ENCODE measurements at places on chromosomes 12 and 14.

DNA sequence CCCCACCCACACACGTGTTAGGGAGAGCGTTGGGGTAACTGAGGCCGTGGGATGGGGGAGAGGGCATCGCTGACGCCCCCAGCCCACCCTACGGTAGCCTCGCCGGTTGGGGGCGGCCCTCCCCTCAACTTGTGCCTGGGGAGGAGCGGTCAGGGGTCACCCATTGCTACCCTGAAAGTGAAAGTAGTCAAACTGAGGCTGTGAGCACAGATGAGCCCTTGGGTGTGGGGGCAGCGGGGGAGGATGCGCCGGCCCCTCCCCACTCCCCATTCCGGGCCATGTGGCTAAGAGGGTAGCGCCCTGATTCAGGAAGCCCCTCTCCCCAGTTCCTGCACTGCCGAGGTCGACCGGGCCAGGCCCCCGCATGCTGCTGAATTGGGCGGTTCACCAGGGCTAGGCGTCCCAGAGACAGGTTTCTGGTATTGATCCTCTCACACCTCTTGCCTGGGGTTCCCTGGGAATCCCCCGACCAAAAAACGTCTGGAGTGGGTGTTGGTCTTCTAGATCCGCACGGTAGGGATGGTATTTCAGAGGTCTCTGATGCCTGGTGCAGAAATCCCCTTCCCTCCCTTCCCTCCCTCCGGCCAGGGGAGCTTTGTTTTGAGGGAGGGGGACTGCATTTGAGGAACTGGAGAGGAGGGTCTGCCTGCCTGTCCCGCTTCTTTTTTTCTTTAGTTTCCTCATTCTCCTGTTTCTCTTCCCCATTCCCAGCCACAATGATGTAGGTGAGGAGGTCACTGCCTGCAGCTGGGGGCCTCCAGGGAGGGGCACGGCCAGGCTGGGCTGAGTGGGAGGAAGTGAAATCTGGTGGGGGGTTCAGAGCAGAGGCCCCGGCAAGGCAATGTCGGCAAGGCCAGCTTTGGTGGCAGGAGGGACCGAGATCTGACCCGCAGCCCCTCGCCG, 1.0 kb downstream of the SH2B3 start:
- DNase-seq, result peak; percentile 39

GRCh38 chr12:102958073-102958829, 777 bp downstream of the ASCL1 start:
- DNase-seq, result no peak

DNA sequence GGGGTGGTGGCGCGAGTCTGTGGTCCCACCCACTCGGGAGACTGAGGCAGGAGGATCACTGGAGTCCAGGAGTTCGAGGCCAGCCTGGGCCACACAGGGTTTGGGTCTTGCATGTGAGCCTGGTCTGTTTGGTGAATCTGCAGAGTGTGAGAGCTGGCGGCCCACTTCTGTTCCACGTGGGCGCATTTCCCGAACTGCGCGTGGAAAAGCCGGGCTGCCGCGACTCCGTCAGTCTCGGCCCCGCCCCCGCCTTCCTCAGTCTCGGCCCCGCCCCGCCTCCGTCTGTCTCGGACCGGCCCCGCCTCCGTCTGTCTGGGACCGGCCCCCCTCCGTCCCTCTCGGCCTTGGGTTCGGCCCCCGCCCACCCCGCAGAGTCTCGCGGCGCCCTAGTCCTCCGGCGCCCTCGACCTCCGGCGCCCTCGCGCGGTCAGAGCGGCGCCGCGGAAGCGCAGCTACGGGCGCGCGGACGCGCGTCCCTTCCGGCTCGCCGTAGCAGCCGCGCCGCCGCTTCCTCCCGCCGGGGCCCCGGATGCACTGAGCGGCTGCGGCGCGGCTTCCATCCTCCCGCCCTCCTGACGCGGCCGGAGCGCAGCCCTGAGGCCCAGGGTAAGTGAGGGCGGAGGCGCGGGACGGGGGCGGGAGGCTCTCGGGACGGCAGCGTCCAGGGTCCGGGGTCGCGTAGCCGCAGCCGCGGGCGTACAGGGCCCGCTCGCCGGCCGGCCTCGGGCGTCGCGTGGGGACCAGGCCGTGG, at the start of gene EP400:
EP400 (plus strand) TSS at position 512 of the 751 bp plus-strand sequence. CDS start 10,678 bp downstream, outside the sequence.
- DNase-seq, result peak; percentile 93

DNA sequence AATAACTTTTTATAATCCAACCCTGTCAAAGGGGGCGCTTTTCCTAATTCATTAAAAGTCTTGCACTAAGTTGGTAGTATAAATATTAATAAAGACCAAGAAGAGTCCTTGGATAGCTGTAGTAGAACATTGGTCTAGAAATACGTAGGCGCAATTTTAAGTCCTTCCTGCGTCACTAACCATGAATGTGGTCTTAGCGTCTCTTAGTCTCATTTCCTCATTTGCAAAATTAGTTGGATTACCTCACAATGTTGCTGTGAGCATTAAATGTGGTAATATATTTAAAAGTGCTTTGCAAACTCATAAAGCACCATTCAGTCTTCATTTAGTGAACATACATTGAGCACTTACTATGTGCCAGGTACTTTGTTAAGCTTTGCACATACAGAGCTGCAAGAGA, 149.7 kb downstream of the AEBP2 start:
- DNase-seq, result no peak

DNA sequence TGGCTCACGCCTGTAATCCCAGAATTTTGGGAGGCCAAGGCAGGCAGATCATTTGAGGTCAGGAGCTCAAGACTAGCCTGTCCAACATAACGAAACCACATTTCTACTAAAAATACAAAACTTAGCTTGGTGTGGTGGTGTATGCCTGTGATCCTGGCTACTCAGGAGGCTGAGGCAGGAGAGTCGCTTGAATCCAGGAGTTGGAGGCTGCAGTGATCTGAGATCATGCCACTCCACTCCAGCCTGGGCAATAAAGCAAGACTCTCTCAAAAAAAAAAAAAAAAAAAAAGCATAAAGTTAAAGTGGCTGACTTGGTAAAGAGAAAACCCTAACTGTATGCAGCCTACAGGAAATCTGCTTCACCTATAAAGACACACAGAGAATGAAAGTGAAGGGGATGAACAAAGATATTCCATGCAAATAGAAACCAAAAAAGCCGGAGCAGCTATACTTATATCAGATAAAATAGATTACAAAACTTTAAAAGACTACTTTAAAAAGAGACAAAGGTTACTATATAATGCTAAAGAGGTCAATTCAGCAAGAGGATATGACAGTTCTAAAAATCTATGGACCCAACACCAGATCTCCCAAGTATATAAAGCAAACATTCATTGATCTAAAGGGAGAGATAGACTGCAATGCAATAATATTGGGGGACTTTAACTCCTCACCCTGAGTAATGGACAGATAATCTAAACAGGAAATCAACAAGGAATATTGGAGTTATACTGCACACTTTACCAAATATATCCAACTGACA, 4.1 kb downstream of the CLEC2B start:
- DNase-seq, result no peak

GRCh38 chr12:92331383-92331782, 185.7 kb upstream of the BTG1 start:
- no peak for DNase-seq

DNA sequence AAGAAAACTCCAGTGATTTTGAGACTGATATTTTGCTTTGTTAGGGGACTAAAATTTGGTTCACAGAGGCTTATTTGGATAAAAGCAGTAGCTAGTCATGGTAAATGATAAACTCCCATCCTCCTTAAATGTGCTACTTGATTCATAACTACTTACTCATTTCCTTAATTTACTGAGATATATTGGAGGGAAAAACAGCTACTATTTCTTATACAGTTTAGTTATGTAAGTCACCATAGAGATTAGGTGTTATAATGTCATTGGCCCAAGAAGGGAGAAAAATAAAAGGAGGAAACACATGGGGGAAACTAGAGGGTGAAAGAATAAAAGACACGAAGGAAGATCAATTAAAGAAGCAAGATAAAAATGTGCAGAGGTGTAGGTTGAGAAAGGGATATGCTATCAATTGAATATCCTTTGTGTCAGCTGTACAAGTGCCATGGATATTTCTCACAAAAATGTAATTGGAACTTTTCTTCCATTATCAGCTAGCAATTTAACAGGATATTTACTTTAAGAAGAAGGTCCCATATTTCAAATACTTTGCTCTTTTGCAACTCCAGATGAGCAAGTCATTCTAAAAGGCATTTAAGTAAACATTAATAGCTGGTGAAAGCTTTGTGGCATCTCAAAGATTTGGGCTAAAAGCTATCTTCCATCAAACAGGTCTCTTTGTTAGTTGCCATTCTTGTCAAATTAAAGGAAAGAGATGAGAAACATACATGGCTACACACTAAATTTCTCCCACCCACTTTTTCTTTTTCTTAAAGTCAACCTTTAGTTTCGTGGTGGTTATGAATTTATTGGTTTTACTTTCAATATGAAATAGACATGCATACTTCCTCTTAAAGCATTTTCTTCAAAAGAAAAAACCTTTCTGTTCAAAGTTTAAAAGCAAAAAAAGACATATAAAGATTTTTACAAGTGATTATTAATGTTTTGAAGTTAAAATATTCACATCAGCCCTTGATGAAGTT, 439.5 kb downstream of the CCER1 start:
- no peak for DNase-seq

GRCh38 chr14:77763316-77763715, 2.4 kb upstream of the SNW1 start:
- no peak for DNase-seq

DNA sequence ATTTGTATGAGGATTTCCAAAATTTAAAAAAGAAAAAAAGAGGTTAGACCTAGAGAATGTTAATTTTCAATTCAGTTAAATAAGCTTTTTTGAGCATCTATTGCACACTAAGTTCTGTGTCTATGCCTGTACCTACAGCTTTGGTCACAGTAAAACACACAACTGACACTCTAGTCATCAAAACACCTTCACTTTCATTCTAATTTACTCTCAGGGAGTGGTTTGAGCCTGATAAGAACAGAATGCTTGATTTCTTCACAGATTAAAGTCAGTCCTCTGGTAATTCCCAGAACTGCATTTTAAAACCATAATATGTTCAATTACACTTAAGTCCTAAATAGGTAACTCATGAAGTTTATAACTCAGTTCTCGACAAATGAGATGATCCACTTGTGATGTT, 9.2 kb downstream of the SLC5A8 start:
- DNase-seq, result no peak

GRCh38 chr12:93839064-93839463, 161.9 kb downstream of the CRADD start:
- DNase-seq, result no peak

DNA sequence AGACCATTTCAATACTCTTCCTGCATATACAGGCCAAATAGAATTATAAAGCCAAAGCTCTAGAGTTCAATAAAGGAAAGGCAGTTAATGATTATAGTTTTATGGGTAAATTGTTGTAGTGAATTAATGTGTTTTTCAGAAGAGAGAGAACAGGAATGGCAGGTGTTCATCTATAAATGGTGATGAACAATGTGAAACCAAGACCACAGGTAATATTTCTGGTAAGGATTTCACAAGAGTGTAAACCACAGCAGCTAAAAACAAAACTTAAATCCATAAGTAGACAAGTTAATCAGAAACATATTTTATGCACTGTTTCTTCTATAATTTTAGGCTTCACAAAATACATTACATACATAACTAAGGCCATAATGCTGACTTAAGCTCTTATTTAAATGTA, 204.4 kb downstream of the SYT1 start:
- no peak for DNase-seq
